ENCODE measurements at places on chromosomes 1 and 21.

- DNase-seq = peak; percentile 40
Measured at GRCh38 chr1:230849451-230850224, 18.7 kb downstream of the C1orf198 start.

GRCh38 chr1:169809370-169810095 is 14.8 kb upstream of the METTL18 start:
- DNase-seq = no peak

GRCh38 chr1:93666613-93667384 is 14.8 kb downstream of the BCAR3 start:
- DNase-seq = peak; percentile 54

DNA sequence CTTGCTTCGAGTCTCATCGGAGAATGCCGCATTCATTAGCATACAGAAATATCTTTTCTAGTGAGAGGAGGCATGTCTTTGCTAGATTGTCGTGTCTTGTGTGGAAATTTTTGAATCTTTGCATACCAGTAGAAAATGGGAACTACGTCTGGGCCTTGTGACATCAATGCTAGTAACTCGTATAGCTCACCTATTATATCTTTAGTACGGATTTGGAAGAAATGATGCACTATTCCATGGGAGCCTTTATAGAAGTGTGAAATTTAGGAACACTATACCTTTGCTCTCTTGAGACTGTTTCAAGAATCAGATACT is 835 bp downstream of the UHMK1 start:
- no peak for DNase-seq

GRCh38 chr1:13901039-13901438 is 201.1 kb downstream of the PRDM2 start:
- no peak for DNase-seq
